Muscle of arm (tissue), 14 donors: ENCODE measurements at places on chromosomes 1 and 21. TPM values are rescaled to one million over a fixed set of nuclear protein-coding genes. Genes with fewer than 3 reads are reported as not detected.

Gene HAPLN2
- not detected for polyA plus RNA-seq

Gene CFAP107
- 0.19 TPM for polyA plus RNA-seq

Gene ATP6V1G3
- polyA plus RNA-seq = not detected

Gene ADGRB2
- 28.6 TPM for polyA plus RNA-seq

Gene PCNT
- 72.0 TPM for polyA plus RNA-seq

Gene S100A8
- polyA plus RNA-seq = 11.8 TPM
